SK-MEL-5 (cell line): ENCODE measurements at places on chromosomes 5 and 9.

GRCh38 chr5:81948349-81948748, 23.5 kb upstream of the ATG10 start:
- DNase-seq = no peak

DNA sequence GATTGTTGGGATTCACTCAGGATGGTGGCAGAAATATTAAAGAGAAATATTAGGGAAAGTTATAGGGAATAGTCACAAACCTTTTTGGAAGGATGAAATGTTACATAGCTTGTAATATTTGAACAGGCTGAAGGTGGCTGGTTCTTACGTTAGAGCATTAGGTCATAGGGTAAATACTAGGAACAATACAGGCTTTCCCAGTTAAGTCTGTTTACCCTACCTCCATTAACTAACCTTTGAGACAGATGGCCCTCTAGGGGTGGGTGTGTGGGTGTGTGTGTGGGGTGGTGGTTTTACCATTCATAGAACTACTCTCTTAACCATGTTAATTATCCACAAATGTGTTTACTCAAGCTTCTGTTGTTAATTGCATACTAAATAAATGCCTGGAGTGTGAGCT, 94.3 kb upstream of the STK32A start:
- DNase-seq = no peak

DNA sequence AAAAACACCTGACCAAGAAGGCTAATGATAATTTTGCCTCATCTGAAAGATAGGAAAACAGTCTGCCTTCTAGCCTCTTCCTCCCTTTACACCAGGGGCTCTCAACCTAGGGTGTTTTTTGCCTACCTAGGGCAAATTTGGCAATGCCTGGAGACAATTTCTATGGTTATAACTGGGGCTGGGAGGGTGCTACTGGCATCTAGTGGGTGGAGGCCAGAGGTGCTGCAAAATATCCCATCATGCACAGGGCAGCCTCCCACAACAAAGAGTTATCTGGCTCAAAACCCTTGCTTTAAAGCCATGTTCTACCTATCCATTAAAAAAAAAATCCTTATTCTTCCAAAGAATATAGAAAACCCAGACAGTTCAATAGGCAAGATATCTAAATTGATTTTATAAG, 45.0 kb upstream of the NR3C1 start:
- DNase-seq = peak; percentile 12

DNA sequence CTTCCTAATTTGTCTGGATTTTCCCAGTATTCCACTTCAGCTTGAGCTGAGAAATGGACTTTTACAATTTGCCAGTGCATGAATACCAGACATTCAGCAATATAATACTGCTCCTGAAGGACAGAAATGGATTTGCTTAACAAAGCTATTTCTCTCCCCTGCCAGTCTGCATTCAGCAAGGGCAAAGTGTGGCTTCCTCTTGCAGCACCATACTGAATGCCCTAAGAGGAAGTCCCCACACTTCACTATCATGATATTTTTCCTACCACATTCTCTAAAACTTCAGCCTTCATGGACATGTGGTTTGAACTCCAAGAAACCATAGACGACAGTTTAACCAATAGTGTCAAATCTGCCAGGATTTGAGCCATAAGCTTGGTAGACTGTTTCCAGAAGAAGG, 19.8 kb upstream of the TLE4 start:
- no peak for DNase-seq

DNA sequence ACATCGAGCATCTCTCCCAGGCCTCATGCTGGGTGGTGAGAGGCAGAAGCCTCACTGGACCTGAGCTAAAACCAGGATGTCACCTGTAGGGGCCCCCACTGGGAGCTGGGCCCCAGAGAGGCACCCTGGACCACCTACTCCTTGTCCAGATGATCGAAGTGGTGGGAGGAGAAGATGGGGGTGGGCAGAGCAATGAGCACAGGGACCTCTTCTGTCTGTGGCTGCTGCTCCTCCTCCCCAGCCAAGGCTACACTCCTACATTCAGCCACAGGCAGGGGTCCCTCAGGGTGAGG, 227.5 kb downstream of the CACNA1B start:
- no peak for DNase-seq

- no peak for DNase-seq
These were observed 565.7 kb upstream of the FTMT start for GRCh38 chr5:121285801-121286521.

- no peak for DNase-seq
These were observed 127.3 kb upstream of the BOD1 start for GRCh38 chr5:173743641-173744343.

GRCh38 chr9:13759551-13759950, 480.1 kb upstream of the MPDZ start:
- no peak for DNase-seq

DNA sequence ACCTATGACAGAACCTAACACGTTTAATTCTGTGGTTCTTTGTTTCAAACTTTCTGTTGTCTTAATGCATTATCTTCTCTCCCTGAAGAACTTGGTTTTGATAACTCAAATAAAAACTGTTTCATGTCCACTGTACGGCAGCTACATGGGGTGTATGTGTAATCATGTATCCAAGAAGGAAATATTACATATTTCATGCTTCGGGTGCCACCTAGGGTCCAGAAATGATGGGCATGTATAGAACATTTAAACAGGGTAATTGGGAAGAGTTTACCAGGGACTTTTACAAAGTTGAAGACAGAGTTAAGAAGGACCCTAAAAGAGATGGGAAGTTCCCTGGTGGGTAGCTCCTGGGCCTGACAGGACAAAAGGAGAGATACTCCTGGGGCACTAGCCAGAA, 291.3 kb downstream of the FBXL7 start:
- DNase-seq = peak; percentile 44

DNA sequence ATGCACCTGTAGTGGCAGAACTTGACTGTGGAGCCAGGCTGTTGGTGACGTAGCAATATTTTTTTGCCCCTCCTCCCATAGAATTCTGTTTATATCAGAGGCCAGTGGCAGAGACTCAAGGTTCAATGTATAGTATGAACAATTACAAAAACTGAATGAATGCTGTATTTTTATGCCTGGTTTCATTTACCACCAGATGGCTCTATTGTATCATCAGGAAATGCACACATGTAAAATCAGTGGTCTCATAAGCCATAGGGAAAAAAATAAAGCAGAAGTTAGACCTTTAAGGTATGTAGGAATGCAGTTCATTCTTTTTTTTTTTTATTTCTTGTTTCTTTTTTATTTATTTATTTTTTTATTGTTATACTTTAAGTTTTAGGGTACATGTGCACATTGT, 43.6 kb downstream of the CCDC192 start:
- DNase-seq = peak; percentile 57

GRCh38 chr9:3828495-3828894, 302.7 kb upstream of the RFX3 start:
- DNase-seq = no peak

- no peak for DNase-seq
These were observed 56.3 kb upstream of the EXOC3 start for GRCh38 chr5:386432-387341.

GRCh38 chr9:122055701-122056100, 37.4 kb downstream of the TTLL11 start:
- no peak for DNase-seq

DNA sequence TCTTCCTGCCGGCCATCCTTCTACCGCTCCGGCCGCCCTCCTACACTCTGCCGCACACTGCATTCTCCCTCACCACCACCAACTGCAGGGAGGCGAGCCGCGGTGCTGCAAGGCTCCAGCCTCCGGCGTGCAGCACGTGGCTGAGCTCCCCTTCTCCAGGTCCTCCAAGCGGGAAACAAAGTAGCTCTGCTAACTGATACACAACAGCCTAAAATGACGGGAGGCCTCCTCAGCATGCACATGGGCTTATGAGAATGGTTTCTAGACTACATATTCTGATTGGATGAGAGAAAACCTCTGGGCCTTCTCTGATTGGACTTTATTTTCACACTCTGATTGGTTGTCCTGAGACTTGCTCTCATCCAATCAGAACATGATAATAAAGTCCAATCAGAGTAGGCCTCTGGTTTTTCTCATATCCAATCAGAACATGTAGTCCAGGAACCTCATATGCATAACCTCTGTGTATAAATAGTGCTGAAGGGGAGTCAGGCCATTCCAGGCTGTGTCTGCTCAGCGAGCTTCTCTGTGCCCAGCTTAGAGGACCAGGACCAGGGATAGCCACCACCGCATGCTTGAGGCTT, 27.0 kb upstream of the ZNF354B start:
- DNase-seq = peak; percentile 67

DNA sequence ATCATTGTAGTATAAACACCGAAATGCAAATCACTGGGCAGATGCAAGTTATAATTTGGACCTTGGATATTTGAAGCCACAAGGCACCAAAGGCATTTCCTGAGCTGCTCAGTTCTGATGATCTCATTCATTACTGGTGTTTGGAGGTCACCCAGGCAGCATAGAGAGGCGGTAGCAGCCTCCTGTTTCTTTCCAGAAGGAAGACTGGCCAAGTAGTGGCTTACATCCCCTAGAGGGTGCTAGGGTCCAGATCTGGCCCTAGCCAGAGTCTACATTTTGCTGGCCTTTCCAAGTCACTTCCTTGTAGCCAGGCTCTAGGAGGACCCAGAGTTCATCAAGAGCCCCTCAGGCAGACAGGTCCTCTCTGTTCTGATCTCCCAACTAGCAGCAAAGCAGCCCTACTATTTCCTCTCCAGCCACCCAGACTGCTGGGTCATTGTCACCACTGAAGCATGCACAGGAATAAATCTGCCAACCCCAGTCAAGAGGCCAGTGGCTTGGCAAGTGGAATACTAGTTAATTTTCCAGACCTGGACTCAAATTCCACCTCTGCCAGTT, 33.4 kb upstream of the TTC1 start:
- DNase-seq = peak; percentile 41

DNA sequence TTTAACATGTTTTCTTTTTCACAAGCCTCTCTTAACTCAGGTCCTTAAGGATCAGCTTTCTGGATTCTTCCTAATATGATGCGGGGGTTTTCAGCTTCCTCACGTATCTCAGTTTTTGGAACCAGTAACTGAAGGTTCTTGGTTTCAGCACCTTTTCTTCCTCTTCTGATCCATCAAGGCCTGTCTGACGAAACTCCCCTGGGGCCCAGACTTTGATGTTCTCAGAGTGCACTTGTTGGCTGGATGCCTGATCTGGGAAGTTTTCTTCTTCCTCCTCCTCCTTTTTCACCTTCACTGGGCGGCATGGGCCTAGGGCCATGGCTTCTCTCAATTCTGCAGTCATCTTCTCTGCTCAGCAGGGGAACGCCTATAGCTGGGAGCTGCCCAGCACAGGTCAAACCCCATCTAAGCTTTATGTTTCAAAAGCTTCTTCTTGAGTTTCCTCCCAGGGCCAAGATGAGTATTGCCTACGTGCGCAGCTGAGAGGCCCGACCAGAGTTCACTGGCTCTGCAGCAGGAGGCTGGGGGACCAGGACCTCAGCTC, 44.8 kb downstream of the GHR start:
- DNase-seq = no peak

GRCh38 chr5:92835712-92836111, 745.3 kb downstream of the NR2F1-AS1 start:
- DNase-seq = no peak

- no peak for DNase-seq
These were observed 27.7 kb downstream of the NR2F1 start for GRCh38 chr5:93610581-93611272.

DNA sequence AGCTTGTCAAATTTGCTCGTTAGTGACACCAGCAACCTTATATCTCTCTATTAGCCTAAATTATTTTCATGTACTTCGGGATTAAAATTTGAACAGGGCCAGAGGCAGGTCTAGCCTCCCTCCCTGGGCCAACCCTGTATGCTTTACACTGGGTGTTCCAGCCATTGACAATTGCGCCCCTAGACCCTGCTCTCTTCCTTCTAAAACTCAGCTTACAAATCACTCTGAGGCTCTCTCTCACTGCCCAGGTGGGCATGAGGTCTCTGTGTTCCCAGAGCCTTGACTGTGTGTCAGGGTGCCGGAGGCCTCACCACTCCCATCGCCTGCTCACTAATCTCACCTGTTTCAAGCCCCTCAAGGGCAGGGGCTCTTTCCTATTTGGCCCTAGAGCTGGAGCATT, 6.4 kb upstream of the CFAP90 start:
- no peak for DNase-seq

DNA sequence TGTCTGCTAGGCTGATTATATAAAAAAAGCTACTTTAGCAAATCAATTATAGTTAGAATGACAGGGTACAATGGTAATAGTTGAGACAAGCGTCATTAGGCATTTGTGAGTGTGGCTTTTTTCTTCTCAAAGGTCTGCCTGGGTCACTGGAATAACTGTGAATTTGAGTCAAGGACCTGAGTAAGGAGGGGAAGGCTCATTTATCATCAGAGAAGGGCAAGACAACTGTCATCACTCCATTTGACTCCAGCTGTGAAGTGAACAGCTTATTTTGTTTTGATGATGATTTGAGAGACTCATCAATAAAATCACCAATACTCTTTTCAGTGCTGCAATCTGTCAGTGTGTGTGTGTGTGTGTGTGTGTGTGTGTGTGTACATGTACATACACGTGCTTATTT, 118.6 kb downstream of the MAT2B start:
- DNase-seq = no peak

DNA sequence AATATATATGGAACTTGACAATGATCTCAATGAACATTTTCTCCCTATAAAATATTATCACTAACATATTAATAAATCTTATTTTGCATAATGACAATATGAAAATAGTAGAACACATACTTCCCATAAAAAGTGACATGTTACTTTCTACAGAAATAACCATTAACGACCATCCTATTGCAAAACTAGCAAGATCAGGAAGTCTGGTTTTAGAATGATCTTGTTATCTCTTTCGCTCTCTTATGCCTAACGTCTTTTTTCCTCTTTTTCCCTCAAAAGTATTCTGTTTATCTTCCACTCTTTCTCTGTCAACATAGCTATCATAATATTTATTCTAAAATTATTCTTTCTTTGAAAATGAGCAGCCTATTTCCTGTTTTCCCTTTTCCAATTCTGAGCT, 21.6 kb upstream of the C5orf46 start:
- DNase-seq = no peak

DNA sequence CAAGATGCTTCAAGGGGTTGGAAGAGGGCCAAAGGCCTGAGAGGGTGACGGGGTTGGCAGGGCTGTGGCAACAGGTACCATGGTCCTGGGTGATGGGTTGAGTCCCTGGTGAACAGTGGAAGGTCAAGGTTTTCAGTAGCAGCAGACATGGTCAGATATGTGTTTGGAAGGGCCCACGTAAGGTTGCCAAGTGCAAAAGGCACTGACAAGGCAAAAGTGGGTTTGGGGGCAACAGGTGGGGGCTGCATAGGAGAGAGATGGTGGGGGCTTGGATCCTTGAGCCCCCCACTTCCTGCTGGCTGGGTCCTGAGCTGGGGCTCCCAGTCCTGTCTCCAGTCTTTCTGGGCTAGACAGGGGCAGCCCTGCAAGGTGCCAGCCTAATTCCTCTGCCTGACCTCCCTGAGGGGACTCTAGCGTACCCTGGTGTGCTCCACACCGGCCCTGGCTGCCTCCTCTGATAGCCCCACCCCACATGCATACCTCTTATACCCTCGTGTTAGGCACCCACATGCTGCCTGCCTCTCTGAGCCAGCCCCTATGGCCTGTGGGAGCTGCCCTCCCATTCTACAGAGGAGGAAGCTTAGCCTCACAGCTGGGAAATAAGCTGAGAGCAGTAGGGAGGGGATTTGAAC, 20.9 kb upstream of the NSD1 start:
- no peak for DNase-seq

- DNase-seq = no peak
These were observed 57.1 kb downstream of the GALNT12 start for GRCh38 chr9:98864281-98865174.
